Naive thymus-derived CD8-positive, alpha-beta T cell (primary cell): ENCODE measurements at places on chromosomes 5 and 9. TPM values are rescaled to one million over a fixed set of nuclear protein-coding genes. Genes with fewer than 3 reads are reported as not detected.
A peak's percentile ranks its signal among the peaks of the same experiment; 100 is the strongest.

DNA sequence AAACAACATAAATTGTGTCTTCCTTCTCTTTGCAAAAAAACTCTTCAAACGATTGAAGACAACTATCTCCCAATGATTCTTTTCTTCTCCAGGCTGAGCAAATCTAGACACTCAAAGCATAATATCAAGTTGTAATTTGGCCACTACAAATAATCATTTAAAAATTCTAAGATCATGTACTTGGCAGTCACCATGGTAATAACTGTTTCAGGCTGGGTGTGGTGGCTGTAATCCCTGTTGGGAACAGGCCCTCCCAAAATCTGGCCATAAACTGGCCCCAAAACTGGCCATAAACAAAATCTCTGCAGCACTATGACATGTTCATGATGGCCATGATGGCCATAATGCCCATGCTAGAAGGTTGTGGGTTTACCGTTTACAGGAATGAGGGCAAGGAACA is 52.0 kb downstream of the PJA2 start:
- no peak for DNase-seq

GRCh38 chr9:88392549-88392948 is 4.3 kb downstream of the SPIN1 start:
- DNase-seq = no peak

DNA sequence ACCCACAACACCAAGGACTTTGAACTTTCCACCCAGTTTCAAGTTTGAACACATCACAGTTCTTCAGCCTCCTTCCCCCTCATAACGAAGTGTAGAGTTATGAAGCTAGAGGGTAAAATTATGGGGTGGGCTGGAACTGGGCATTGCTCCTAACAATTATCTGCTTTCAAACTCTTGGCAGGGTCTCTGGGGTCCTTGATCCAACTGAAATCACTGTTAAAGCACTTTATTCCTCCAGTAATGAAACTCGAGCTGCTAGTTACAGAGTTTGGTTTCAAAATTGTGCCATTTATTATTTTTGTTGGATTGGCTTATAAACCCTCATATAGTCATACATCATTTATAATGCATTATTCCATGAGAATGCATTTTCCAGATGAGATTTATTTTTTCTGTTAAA is 158.5 kb downstream of the RGS3 start:
- no peak for DNase-seq

- no peak for DNase-seq
Observed at GRCh38 chr9:137691646-137692351, 73.0 kb downstream of the EHMT1 start.

DNA sequence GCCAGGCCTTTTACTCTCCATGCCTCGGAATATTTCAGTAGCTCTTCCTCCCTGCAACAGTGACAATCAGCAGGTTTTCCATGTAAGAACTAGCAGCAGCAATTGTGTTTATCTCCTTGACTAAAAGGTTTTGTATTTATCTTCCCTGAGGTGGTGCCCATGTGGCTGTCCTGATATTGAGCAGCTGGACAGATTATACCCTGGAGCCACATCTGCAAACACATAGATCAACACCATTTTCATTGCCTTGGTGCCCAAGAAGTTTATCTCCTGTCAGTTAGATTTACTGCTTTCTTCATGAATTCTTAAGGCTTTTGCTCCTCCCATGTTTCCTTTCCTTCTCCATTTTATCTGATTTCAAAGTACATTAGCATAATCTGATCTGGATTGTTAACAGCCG is 378.4 kb downstream of the SPATA31D1 start:
- DNase-seq = no peak

The MACIR gene
- total RNA-seq = 1.8 TPM

The WDR38 gene
- total RNA-seq = not detected

The LCN1 gene
- total RNA-seq = not detected

The PBX3 gene
- 27.5 TPM for total RNA-seq

The PAXX gene
- 129 TPM for total RNA-seq

DNA sequence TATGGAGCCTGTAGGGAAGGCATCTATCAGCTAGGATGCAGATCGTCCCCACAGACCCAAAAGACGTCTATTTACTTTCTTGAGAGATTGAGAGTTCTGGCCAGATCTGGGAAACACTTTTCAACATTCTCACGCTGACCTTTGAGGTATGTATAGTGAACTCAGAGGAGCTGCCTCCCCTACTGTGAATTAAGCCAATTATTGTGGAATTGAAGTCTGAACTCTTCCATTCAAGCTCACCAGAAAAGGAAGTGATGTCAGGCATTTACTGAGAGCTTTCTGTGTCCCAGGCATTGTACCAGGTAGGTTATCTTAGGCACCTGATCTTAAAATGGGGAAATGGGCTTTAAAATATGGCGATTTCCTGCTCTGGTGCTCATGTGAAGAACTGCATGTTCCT is 136.5 kb downstream of the SV2C start:
- no peak for DNase-seq

DNA sequence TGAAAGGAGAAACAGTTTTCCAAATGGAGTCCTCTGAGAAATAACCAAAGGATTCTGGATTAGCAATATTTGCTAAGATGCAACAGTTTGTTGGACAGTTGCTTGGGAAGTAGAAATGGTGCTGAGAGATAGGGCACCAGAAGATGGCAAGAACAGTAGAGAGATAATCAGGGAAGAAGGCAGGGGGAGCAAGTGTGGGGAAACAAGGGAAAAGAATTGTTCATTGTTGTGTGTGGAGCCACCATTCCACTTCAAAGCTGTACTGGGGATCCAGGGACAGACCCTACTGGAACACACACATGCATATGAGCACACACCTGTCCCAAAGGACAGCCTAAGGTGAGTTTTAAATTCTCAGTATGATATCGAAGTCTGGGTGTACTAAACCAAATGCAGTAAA is 152.5 kb downstream of the ZNF608 start:
- DNase-seq = no peak

DNA sequence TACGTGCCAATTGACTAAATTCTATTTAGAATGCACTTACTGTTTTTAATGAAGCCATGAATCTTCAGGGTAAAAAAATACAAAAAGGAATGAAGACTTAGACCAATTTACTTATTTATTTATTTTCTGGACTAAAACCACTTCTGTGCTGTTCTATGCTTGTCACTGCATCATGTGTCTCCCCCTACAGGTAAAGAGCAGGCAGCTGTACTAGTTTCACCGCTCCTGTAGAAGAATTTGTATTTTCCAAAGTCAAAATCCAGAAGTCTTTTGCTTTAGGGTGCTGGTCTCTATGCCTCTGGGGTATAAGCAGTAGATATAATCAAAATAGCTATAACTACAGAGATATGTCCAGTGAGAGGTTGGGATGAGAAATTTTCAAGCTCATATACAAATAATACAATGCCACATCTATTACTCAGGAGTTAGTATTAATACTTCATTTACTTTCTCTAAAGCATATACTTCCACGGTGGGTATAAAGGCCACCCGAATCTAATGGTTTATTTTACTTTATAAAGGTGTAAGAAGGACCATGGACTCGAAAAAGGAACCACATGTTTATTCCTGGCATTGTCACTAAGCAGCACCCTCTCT is 591.5 kb downstream of the RAB3C start:
- DNase-seq = peak; percentile 56

DNA sequence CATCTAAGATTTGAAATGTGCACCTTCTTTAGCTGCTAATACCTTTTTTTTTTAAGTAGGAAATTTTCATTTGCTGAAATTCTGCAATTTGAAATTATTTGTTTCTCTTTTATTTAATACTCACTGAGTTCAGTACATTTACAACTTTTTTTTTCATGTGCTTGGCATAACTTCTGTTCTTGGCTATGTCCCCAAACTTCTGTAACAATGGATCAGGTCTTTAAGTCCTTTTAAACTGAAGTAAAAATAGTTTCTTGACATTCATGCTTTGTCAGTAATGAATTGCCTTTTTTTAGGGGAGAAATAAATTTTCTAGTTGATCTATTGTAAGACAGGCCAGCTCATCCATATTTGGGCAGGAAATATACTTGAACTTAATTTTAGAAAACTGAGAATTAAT is 41.5 kb downstream of the EDIL3 start:
- no peak for DNase-seq

- DNase-seq = no peak
Observed at GRCh38 chr9:133443982-133444381, 15.8 kb upstream of the CACFD1 start.

DNA sequence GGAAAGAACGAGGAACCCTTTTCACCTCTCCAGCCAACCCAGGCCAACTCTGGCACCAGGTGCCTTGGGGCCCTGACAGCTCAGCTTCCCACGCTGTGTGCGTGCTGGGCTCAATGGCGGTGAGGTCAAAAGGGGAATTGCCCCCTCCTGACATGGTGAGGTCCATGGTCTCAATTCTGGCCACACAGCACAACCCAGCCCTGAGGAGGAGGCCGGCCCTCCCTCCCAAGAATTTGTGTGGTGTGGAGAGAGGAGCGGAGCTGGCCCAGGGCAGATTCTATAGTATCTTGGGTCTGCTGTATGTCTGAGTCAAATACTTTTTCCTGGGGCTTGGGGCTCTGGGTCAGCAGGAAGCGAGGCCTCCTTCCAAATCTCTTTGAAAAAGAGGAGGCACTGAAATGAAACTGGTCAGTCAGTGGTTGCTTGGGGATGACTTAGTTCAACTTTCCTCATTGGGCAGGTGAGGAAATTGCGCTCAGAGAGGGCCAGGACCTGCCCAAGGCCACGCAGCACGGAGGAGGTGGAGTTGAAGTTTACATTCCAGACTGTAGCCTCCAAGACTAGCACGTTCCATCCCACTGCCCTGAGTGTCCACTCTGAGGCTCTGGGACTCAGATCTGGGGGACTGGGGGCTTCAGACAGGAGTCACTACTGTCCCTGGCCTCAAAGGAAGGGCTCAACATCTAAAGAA is 15.6 kb downstream of the COL27A1 start:
- DNase-seq = no peak

DNA sequence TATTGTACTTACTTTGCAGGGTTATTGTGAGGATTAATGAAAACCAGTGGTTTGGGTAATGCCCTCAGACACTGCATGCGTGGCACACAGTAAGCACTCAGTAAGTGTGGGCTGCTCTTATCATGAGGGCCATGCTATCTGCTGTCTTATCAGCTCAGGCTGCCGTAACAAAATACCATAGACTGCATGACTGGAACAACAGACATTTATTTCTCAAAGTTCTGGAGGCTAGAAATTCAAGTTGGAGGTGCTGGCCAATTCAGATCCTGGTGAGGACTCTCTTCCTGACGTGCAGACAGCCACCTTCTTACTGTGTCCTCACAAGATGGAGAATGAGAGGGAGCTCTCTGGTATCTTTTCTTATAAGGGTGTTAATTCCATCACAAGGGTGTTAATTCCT is 23.9 kb upstream of the SH3PXD2B start:
- no peak for DNase-seq

The SLC34A3 gene
- total RNA-seq = not detected

DNA sequence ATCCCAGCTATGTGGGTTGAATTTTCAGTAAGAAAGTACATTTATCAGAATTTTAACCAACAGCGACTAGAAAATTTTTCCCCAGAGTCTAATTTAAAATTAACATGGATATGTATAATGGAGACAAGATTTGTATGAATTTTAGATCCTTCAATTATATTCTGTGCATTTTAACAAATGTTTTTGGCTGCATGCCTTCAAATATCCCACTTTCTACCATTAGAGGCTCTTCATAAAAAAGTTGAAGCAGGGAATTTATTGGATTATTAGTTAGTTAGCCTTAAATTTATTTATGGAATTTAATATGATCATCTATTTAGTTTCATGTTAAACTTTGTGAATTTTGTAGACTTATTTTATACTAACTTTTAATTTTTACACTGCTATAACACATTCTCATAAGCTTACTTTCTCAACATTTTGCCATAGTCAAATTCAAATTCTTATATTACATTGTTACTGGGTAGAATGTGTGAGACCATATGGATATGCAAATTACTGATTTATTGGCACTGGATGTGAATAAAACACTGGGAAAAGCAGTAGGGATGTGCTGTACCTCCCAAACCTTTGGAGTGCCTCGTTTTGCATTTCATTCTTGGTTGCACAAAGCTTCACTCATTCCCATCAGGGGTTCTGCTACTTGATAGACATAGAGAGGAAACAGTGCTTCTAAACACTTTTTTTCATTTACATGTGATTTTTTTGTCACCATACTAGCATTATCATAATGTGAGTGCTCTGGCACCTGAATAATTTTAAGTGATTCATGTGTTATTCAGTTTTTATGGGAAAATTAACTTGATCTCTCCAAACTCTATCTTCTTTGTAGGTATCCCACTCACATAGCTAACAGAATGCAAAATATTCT is 491.8 kb upstream of the COX7C start:
- DNase-seq = no peak

DNA sequence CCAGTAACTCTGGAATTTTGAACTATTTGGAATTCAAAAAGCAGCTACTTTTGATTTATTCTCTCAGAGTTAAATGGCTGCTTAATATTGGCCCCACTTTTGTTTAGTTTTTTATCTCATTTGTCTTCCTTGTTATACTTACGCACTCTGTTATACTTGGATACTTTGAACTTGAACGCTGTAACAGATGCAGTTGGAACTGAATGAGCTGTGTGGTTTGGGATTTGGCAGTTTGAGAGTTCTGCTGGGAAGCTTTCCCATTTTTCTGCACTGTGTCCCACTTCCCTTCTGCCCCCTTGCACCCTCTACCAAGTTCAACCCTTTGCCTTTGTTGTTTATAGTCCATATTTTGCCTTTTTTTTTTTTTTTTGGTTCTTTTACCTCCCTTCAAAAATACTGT is 3.8 kb downstream of the RHOBTB3 start:
- no peak for DNase-seq

DNA sequence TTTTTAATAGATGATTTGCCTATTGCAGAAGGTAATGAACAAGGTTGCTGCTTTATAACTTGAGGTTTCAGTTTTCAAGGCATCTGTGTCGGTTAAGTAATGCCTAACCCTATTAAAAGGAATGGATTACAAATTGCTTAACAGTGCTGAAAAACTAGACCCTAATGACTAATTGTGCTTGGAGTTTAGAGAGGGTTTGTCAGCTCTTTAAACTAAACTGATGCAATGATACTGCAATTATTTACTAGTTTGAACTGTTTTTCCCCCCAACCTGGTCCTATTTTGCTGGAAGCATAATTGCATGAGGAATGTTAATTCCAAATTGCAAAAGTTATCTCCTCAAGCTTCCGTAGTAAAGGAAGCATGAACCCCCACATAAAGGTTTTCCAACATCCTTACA is 39.3 kb upstream of the TLX3 start:
- DNase-seq = no peak

- no peak for DNase-seq
Observed at GRCh38 chr9:93107151-93107824, 11.3 kb downstream of the CARD19 start.

DNA sequence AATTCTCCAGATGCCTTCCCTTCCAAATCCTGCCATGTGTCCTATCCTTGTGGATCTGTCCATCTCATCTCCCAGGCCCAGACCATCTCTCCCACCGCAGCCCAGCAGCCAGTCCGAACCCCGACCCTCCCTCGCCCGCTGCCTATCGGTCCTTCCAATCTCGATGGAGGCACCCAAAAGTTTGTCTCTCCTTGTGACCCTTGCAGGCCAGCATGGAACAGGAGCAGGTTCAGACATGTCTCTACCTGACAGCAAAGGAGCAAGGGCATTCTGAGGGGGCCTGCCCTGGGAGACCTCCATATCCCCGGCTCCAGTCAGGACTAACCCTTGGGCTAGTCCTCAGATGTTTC is 51.0 kb downstream of the SEMA4D start:
- no peak for DNase-seq

The CDC20B gene
- not detected for total RNA-seq
